ENCODE measurements at places on chromosomes 7 and 10.

DNA sequence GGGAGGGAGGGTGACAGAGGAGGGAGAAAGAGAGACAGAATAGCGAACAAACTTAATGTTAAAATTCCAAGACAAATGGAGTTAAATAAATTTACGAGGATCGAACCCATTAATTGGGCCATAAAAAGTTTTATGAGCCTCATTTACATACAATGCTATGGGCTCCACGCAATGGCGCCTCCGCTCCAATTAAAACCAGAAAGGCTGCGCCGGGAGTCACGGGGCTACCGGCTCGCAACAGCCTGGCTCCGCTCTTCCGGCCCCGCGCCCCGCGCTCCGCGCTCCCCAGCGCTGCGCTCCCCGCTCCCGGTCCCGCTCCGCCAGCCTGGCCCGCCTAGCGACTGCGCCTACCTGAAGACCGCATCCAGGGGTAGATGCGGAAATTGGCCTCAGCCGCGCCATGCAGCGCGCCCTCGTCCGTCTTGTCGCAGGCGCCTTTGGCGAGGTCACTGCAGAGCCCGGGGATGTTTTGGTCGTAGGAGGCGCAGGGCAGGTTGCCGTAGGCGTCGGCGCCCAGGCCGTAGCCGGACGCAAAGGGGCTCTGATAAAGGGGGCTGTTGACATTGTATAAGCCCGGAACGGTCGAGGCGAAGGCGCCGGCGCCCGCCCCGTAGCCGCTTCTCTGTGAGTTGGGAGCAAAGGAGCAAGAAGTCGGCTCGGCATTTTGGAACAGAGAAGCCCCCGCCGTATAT lies 513 bp downstream of the HOXA7 start:
- DNase-seq, result no peak

DNA sequence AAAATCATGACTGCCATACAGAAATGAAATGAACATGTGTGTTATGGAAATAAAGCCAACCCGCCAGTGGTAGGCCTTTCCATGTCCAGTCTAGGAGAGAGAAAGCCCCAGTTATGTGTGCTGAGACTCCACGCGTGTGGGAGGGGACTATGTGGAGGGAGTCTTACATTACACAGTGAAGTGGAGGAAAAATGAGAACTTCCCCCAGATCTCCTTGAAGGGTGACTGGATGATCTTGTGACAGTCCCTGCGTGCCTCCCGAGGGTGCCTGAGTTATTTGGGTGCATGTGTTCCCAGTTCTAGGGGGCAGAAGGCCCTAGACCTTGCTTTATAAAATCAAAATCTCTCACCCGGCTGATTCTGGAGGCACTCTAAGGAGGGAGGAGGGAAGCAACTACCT lies 24.2 kb downstream of the UPP1 start:
- DNase-seq, result no peak

- DNase-seq, result no peak
Measured at GRCh38 chr7:95246831-95247370, 77.4 kb downstream of the PON1 start.

DNA sequence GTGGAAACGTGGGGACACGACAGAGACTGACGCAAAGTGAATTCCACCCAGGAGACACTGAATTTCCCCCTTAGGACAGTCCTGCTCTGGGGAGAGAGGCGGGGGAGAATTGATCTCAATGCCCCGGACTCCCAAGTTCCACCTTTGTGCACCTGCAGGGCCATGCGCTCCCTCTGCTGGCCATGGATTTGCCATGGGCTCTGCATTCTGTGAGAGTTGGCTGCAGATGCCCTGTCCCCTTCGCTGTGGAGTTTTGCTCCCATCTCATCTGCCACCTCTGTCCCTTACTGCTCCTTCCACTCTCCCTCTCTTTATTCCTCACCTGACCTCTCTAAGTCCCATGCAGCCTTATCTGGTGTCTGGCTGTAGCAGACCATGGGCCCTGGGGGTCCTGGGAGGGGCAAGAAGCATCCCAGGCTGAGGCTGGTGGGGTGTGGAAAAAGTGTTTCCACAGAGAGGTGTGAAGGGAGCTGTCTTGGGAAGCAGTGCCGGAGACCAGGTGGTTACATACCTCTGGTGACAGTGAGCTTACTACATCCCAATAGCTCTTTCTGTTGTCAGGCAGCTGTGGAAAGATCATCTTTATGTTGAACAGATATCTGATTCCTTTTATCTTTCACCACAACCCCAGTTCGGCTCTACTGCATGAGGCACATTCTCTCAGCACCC lies 14.3 kb downstream of the GHRHR start:
- DNase-seq, result no peak

- no peak for DNase-seq
Measured at GRCh38 chr10:86611386-86611785, 43.0 kb upstream of the OPN4 start.

DNA sequence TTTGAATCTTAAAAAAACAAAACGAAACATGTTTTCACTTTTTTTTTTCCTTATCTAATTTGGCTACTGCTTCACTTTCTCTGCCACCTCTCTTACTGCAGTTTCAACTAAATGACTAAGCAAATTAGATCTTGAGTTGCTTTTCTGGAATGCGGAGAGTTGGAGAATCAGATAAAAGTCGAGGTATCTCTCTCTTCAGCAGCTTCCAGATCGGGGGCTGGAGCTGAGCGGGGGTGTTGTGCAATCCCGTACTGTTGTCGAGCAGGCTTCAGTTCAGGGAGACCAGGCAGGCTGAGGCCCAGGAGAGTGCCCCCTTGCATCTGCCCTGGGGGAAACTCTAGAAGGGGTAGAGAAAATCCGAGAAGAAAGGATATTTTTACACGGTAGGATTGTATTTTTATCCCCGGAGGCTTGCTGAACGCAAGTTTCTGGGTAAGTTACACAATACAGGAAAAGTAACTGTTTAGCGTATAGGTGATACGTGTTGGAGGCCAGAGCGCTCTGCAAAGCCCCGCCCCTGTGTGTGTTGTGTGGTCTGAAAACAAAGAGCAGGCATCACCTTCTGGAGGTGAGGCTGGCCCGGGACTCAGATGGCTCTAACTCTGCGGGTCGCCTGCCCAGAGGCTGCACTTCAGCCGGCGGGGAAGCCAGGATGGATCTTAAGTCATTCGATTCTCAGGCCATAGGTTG lies 116.6 kb downstream of the KLF6 start:
- DNase-seq, result no peak
